ENCODE measurements at places on chromosomes 1 and 21.

DNA sequence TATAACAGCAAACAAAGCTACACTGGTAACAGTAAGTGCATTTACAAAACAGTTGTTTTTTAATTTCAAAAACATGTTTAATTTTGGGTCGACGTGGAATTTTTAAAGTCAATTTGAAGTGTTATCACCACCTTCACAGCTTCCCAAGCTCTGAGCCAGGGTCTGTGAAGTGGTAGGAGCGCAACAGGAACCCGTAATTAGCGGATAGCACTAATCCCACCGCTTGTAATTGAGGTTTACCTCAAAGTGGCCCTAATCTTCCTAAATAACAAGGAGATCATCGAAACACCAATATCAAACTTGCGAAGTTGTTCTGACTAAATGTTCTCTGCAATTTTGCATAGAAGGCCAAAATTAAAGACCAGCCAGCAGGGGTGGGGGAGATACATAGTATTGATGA, 18.8 kb downstream of the LBR start:
- no peak for DNase-seq

DNA sequence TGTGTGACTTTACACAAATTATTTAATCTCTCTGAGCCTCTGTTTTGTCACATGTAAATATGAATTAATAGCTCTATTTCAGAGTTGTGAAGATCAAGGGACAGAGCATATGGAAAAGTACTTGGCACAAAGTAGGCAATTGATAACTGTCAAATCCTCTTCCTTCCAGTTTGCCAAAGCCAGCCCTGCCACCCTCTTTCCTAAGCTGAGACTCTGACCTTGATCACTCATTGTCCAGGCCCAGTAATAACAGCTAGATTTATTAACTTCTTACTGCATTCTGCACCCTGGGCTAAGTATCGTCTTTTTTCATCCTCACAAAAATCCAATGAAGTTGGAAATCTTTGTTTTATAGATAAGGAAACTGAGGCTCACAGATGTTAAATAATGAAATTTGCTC, 70.8 kb upstream of the ATP1A1 start:
- DNase-seq: no peak

GRCh38 chr1:200448034-200448762, 38.4 kb upstream of the ZNF281 start:
- no peak for DNase-seq

DNA sequence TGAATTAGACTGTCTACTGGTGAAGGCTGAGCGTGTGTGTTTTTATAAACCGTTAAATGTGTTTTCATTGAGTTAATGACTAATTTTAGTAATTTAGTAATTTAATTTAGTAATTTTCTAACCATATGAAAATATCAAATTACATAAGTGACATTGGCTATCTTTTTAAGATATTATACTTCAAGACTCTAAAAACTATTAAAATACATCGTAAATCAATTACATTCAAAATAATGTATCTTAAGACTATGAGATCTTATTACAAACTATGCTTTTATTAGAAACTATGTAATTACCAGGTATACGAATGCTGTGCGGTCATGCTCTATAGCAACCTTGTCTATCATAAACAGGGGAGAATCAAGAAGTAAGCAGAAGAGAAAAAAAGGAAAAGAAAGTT, 21.6 kb downstream of the MAP3K21 start:
- no peak for DNase-seq

DNA sequence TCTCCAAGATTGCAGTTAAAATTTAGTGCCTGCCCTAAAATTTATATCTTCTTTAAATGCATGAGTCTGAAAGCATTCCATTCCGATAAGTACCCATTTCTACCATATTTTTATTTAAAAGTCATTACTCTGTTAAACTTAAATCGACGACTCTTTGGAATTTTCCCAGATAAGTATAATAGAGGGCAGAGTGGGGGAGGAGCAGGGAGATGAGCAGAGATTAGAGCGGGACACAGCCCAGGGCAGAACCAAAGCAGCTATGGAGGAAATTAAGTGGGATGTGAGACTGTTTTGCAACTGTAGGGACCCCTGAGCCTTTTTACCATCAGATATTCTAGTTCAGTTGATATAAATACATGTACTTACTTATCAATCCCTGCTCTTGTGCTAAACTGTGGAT, 257.9 kb downstream of the FGGY start:
- no peak for DNase-seq

Measured in esophagus squamous epithelium (tissue), 5 donors.